Stimulated activated CD4-positive, alpha-beta T cell treated with anti-CD3 and anti-CD28 coated beads, Interleukin-15, amount 100 ng/mL, for 24 hours (primary cell): ENCODE measurements at places on chromosomes 5 and 9.
A peak's percentile ranks its signal among the peaks of the same experiment; 100 is the strongest.

- no peak for DNase-seq
Observed at GRCh38 chr9:99828417-99829176, 6.9 kb downstream of the NR4A3 start.

DNA sequence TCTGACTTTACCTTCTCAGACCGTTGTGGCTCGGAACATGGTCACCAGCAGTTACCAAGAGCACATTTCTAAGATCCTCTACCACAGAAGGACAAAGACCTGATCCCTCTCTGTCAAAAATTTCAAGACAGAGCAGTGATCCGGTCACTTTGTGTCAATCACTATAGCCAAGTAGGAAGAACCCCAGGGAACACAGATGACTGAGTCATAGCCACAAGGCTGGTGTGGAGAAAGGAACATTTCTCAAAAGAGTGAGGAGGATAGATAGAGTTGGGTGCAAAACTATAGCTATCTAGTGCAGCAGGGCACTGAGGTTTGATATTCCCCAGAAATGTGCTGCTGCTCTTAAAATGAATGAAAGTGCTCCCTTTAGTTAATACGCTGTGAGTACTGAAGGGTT, 130.7 kb upstream of the SMIM23 start:
- DNase-seq: no peak

- no peak for DNase-seq
Observed at GRCh38 chr9:118401546-118401945, 697.3 kb downstream of the TLR4 start.

GRCh38 chr5:125160787-125161502, 414.5 kb upstream of the ZNF608 start:
- DNase-seq: no peak

GRCh38 chr5:82312373-82312856, 34.3 kb upstream of the RPS23 start:
- peak; percentile 55 for DNase-seq

GRCh38 chr9:127124111-127124531, 1.7 kb upstream of the ANGPTL2 start:
- no peak for DNase-seq

DNA sequence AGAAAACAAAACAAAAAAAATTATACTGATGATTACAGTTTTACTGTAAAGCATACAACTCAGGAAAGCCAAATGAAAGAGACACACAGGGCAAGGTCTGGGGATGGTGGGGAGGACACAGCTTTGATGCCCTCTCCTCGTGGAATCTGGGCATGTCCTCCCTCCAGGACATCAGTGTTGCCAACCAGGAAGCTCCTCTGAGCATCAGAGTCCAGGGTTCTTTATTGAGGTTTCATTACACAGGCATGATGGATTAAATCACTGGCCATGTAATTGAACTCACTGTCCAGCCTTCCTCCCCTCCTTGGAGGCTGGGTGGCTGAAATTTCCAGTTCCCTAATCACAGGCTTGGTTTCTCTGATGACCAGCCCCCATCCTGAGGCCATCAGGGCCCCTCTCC, 89.6 kb upstream of the MIER3 start:
- DNase-seq: no peak

DNA sequence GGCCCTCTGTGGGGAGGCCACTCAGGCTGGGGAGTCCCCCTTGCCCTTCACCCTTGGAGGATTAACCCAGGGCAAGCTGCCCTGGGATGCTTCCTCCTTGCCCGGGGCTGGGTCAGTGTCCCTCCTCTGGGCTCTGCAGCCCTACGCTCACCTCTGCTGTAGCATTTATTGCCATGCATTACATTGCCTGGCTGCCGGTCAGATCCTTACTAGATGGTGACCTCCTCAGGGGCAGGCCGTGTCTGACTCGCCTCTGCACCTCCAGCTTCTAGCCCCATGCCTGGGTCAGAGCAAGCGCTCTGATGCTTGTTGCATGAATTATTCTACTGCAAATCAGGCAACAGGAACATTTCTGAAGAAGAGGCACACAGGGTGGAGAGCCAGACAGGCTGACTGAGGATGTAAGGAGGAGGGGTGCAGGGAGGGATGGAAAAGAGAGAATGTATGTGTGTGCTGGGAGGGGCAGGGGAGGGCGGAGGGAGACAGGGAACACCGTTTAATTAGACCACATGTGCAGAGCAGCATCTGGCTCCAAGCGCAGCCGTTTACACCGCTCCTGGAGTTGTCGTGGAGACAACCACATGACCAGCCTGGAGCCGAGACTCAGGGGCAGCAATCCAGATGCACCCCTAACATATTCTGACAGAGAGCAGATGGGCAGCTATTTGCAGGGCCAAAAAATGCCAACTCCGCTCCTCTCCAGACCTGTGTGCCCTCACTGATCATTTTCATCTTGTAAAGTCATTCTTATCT, 117.0 kb downstream of the CRB2 start:
- no peak for DNase-seq

DNA sequence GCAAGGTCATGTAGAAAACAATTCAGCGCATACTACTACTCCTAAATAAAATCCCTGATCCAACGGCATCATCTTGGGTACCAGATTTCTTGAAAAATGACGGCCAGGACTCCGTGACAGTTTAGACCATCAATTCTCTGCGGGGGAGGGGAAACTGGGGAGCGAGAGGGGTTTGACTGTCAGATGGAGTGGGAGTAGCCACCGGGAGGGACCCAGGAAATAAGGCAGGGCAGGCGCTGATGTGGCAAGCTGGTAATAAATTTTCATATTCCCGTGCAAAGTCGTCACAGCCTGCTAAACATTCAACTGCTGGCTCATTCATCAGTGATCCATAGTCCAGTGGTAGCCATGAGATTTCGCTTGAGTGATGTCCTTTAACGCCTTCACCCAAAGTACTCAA, 457 bp upstream of the CDH18 start:
- no peak for DNase-seq

DNA sequence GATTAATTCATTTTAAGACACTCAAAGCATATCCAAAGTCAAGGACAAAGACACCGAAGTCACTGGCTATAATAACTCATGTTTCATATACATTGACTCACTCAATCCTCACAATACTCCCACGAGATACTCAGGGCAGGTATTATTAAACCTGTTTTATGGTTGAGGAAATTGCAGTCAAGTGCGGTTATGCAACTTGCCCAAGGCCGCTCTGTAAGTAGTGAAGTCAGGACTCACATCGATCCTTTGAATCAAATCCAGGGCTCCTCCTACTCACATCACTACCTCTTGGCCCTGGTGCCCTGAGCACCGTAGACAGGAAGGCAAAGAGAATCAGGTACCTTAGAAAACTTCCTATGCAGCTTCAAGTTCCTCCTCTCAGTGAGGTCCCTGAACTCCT, 87.8 kb upstream of the APC start:
- DNase-seq: no peak

- DNase-seq: no peak
Observed at GRCh38 chr9:114465906-114466900, 39.1 kb downstream of the WHRN start.

- peak; percentile 81 for DNase-seq
Observed at GRCh38 chr5:40578501-40579451, 100.9 kb upstream of the PTGER4 start.

DNA sequence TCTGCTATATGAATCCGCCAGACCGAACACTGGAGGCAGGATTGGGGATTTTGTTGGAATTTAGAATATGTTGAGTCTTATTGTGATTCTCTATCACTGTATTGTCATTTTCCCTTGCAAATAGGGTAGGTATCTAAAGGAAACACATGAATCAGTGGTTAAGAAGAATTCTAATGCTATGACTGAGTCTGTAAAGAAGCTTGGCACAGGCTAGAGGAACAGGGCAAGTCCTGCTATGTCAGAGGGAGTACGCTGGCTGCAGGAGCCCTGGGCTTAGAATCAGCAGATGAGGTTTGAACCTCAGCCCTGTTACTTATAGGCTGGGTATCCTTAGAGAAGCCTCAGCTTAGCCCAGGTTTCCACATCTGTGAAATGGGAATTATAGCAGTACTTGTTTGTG, 198.1 kb downstream of the NR3C1 start:
- no peak for DNase-seq

GRCh38 chr9:122519376-122519775, 435 bp downstream of the OR1J4 start:
- no peak for DNase-seq

DNA sequence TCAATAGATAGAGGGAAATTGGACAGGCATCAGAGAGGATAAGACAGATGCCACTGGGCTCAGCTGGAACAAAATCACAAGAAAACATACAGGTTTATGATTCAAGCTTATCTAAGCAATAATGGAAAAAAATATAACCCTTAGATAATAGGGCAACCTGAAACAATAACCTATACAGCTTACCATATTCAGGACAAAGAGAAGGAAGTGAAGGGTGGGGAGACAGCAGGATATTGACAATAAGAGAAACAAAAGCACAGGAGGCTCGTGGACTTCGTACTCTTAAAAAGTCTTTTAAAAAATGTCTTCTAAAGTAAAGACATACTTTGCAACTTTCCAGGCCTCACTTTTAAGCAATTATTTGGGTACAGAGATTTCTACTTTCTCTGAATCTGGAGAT, 225.3 kb downstream of the NTRK2 start:
- DNase-seq: no peak

GRCh38 chr9:92717201-92718085, 47.2 kb downstream of the BICD2 start:
- no peak for DNase-seq

- DNase-seq: no peak
Observed at GRCh38 chr5:5183189-5183699, 43.1 kb downstream of the ADAMTS16 start.

DNA sequence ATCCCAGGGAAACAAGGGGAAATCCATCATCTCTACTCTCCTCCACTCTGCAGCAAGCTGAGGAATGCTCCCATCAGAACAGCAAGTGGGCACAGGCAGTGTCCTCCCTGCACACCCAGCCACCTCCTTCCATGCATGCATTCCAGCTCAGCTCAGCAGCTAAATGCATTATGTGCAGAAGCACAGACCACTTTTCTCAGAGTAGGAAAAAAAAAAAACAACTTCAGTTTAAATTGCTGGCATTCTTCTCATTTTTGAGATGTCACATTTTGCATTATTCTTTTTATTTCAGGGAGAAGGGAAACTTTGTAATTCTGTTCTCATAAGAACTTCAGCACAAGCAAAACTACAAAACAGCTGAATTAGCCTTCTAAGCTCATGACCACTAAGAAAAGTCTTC, 312.2 kb downstream of the SEMA5A start:
- no peak for DNase-seq

DNA sequence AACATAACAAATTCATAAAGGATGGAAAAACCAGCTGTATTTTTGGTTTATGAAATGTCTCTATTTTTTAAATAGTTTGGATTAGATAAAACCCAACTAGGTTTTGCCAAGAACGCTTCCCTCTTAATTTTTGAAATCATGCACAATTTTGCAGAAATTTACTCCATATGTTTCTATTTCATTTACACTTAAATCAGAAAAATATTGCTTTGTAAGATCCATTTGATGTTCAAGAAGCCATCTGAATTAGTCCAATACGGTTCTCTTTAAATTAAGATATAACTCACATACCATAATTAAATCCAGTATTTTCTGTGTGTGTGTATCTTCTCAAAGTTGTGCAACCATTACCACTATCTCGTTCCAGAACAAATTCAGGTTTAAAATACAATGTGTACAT, 78.6 kb upstream of the FBXL7 start:
- DNase-seq: no peak

GRCh38 chr5:68739752-68740151, 354.1 kb upstream of the SLC30A5 start:
- DNase-seq: no peak

DNA sequence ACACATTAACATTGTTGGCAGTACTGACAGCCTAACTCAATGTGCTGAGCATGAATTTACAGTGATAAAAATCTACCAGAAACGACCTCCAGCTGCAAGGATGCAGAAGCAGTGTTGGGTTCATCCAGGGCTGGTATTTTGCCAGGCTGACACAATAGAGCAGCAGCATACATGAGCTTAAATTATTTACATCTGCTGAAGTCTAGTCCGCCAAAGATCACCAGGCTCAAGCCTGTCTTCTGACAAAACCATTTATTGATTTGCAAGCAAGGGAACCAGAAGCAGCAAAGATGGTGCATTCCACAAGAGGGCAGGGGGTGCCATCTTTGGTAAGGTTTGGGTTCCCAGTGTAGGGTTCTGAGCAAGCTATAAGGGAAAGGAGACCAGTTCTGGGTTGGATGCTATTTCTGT, 8.7 kb upstream of the C5orf34 start:
- no peak for DNase-seq

DNA sequence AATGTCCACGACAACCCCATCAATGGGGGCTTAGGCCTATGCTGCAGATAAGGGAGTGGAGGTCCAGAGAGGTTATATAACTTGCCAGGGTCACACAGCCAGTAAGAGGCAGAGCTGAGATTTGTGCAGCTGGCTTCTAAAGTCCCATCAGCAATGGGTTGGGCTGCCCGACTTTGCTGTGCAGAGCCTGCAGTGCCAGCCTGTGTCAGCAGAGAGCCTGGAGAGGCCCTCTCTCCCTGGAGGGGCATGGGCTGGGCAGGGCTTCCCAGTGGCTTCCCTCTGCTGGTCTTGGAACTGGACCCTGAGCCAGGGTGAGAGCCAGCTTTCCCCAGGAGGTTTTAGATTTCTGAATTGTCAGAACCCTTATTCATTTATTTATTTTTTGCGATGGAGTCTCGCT, 77.2 kb upstream of the RAPGEF1 start:
- no peak for DNase-seq

DNA sequence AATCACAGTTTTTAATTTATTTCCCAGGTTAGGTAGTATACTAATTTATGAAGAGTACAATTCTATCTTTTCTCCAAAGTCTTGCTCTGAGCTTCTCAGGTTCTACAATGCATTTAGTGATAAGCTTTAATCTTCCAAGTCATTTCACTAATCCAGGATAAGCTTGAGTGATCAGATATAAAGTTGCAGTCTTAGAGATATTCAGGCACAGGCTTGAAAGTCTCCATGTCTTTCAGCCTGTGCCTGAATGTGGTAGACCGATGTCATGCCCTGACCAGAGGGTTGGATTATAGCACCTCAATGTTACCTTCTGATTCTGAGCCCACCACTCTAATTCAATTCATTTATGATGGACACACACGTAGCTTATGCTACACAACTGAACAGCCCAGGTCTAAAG, 3.2 kb downstream of the CRHBP start:
- no peak for DNase-seq

DNA sequence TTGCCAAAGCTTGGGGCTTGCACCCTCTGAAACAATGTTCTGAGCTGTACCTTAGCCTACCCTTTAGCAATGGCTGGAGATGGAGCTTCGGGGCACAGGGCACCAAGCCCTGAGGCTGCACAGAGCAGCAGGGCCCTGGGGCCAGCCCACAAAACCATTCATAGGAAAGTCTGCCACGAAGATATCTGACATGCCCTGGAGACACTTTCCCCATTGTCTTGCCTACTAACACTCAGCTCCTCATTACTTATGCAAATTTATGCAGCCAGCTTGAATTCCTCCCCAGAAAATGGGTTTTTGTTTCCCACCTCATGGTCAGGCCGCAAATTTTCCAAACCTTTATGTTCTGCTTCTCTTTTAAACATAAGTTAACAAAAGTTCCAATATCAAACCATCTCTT, 105.7 kb downstream of the DTWD2 start:
- no peak for DNase-seq

GRCh38 chr5:36369219-36369690, 67.6 kb upstream of the RANBP3L start:
- DNase-seq: no peak
